ENCODE measurements at places on chromosomes 5 and 9.

- no peak for DNase-seq
Measured at GRCh38 chr5:138029944-138030343, 2.9 kb downstream of the FAM13B start.

- DNase-seq = no peak
Measured at GRCh38 chr9:35107297-35108290, 4.7 kb upstream of the STOML2 start.

DNA sequence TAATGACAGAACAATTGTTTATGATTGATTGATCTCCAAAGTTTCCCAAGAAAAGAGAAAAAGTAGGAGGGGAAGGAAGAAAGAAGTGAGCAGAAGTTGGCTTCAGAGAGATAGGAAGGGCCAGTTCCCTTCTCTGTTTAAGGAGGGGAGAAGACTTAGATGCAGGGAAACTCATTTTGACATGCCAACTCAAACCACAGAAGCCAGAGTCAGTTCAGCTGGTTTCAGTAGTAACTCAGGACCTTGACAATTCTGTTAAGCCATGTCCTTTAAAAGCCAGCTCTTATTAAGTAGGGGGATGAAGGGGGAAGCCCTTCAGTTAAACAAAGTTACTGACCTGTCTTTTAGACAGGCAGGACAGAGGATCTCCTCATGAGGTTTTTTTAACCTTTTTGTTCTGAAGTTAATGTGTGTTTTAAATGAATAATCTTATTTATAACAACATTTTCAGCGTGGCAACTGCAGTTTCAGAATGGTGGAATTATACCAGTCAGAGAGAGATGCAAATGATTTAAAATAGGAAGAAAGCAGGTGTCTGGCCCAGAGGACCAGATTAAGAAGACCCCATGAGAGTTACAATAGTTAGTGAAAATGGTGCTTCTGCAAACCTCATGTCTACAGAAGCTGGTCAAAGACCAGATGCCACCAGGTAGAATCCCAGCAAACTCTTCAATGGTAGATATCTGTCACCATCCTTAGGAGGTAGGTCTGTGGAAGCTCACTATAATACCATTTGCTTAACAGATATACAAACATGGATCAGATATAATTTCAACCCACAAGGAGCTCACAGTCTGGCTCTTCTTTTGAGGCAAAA, 29.3 kb upstream of the ABL1 start:
- DNase-seq = no peak

GRCh38 chr5:74127381-74128320, 501.7 kb downstream of the ARHGEF28 start:
- peak; percentile 13 for DNase-seq
